ENCODE measurements at places on chromosomes 2 and 18.

- no peak overlapping the region for H3K27ac ChIP-seq
- no peaks in the 10 kb centered on the region for H3K4me1 ChIP-seq
- H3K4me3 ChIP-seq: no peak overlapping the region
- H3K36me3 ChIP-seq: no peaks in the 10 kb centered on the region
- no peak for DNase-seq
- no peaks in the 10 kb centered on the region for H3K27me3 ChIP-seq
Measured at GRCh38 chr2:39584283-39584965, 81.3 kb upstream of the TMEM178A start.

DNA sequence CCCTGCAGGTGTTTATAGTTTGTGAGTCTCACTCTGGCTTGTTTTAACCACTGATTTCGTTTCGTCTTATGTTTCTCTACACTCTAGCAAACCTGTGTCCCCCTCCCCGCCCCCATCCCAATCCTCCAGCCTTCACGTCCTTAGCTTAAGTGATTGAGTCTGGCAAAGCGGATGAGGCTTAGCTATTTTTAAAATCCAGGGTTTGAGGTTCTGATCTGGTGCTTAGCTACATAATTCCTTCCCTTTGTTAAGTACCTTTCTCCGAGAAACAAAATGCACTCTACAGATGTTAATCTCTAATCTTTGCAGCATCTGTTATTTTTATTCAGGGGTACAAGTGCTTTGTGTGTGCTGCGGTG lies 7.8 kb downstream of the AGAP1 start:
- H3K36me3 ChIP-seq: no peaks in the 10 kb centered on the region
- no peak overlapping the region for H3K27ac ChIP-seq
- H3K27me3 ChIP-seq: peaks cover 20% of the 10 kb centered on the region
- peak; percentile 78 for DNase-seq

DNA sequence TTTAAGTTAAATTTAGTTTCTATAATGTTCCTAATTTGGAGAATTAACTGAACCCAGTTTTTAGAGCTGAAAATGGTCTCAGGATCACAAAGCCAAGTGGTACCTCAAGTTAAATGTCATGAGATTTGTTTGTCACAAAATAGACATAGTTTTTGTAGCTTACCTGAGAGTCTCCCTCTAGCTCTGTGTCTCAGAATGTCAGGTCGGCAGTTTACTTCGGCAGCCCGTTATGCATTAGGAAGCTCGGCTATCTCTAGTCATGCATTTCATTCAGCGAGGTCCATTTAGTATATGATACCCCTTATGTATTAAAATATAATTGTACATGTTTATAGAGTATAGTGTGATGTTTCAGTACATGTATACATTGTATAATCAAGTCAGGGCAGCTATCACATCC lies 155.6 kb downstream of the EML6 start:
- no peaks in the 10 kb centered on the region for H3K4me1 ChIP-seq
- no peaks in the 10 kb centered on the region for H3K36me3 ChIP-seq
- no peak overlapping the region for H3K27ac ChIP-seq
- no peaks in the 10 kb centered on the region for H3K27me3 ChIP-seq
- no peak overlapping the region for H3K4me3 ChIP-seq

- H3K36me3 ChIP-seq: no peaks in the 10 kb centered on the region
- no peak for DNase-seq
- H3K4me3 ChIP-seq: no peak overlapping the region
Measured at GRCh38 chr2:40243581-40244187, 208.2 kb downstream of the SLC8A1 start.

- no peaks in the 10 kb centered on the region for H3K36me3 ChIP-seq
- DNase-seq: peak; percentile 44
- H3K4me3 ChIP-seq: no peak overlapping the region
- no peaks in the 10 kb centered on the region for H3K27me3 ChIP-seq
Measured at GRCh38 chr2:190791347-190791975, 89.2 kb upstream of the GLS start.

GRCh38 chr2:11985817-11986566 lies 239.6 kb downstream of the LPIN1 start:
- no peak overlapping the region for H3K4me3 ChIP-seq
- no peaks in the 10 kb centered on the region for H3K36me3 ChIP-seq
- DNase-seq: no peak
- H3K27me3 ChIP-seq: no peaks in the 10 kb centered on the region
- no peaks in the 10 kb centered on the region for H3K4me1 ChIP-seq

- no peak overlapping the region for H3K27ac ChIP-seq
- DNase-seq: no peak
- H3K27me3 ChIP-seq: no peaks in the 10 kb centered on the region
- H3K4me3 ChIP-seq: no peak overlapping the region
- H3K36me3 ChIP-seq: no peaks in the 10 kb centered on the region
- H3K4me1 ChIP-seq: peaks cover 24% of the 10 kb centered on the region
Measured at GRCh38 chr2:102060047-102060446, 68.3 kb downstream of the IL1R2 start.

DNA sequence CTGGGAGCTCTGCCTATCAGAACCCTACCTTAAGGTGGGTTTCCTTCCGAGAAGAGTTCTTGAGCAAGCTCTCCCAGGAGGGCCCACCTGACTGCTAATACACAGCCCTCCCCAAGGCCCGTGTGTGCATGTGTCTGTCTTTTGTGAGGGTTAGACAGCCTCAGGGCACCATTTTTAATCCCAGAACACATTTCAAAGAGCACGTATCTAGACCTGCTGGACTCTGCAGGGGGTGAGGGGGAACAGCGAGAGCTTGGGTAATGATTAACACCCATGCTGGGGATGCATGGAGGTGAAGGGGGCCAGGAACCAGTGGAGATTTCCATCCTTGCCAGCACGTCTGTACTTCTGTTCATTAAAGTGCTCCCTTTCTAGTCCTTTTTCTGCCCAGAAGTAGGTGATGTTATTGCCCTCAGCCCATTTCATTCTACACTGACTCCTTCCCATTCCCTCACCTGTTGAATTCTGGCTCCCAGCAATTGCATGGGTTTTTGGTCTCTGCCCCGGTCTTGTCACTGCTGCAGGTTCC lies 6.5 kb downstream of the TMEM37 start:
- DNase-seq: no peak
- H3K4me1 ChIP-seq: no peaks in the 10 kb centered on the region
- no peaks in the 10 kb centered on the region for H3K36me3 ChIP-seq
- H3K27ac ChIP-seq: no peak overlapping the region
- no peaks in the 10 kb centered on the region for H3K27me3 ChIP-seq

DNA sequence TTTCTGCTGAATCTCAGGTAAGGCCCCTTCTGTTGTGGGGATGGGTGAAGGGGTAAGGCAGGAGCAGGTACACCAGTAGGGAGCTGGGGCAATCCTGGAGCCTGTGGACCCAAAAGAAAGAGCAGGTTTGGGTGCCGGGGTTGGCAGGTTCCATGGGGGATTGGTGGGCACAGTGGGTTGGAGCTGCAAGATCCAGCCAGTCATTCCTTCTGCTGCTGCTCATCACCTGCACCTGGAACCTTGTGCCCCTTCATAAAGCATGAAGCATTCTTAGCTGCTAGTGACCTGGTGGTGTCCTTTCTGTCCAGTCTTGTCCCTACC lies 24.9 kb downstream of the FHOD3 start:
- H3K27me3 ChIP-seq: no peaks in the 10 kb centered on the region
- no peaks in the 10 kb centered on the region for H3K4me1 ChIP-seq

DNA sequence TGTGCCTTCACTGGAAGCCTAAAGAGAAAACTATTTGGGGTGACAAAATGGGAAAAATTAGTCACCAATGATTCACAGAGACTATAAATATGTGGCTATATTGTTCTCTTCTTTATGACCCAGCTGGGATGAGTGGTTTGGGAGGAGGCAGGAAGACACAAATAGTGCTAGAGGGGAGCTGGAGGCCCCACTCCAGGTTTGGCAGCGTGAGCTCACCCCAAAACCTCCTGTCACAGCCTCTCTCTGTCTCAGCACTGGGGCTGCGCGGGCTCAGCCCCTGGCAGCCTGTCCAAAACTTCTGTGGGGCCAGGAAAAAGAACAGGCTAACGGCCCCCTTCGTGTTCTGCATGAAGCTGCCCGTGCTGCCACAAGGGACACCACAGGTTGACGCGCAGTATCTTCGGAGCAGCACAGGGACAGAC lies 73.2 kb upstream of the LCLAT1 start:
- no peaks in the 10 kb centered on the region for H3K4me1 ChIP-seq
- H3K27me3 ChIP-seq: no peaks in the 10 kb centered on the region
- no peaks in the 10 kb centered on the region for H3K36me3 ChIP-seq
- no peak overlapping the region for H3K27ac ChIP-seq

GRCh38 chr2:216829533-216829932 lies 30.3 kb downstream of the TNP1 start:
- no peaks in the 10 kb centered on the region for H3K27me3 ChIP-seq
- DNase-seq: no peak
- H3K27ac ChIP-seq: no peak overlapping the region
- H3K4me3 ChIP-seq: no peak overlapping the region
- H3K36me3 ChIP-seq: no peaks in the 10 kb centered on the region
- H3K4me1 ChIP-seq: peaks cover 5% of the 10 kb centered on the region
